Activated naive CD8-positive, alpha-beta T cell treated with anti-CD3 and anti-CD28 coated beads, Interleukin-2, amount 50 U/mL, for 16 hours (primary cell): ENCODE measurements at places on chromosomes 11 and 22.

- DNase-seq: no peak
Measured at GRCh38 chr11:9660886-9661285, 3.0 kb upstream of the SWAP70 start.

- peak; percentile 19 for DNase-seq
Measured at GRCh38 chr22:23289851-23290724, 109.8 kb downstream of the BCR start.

DNA sequence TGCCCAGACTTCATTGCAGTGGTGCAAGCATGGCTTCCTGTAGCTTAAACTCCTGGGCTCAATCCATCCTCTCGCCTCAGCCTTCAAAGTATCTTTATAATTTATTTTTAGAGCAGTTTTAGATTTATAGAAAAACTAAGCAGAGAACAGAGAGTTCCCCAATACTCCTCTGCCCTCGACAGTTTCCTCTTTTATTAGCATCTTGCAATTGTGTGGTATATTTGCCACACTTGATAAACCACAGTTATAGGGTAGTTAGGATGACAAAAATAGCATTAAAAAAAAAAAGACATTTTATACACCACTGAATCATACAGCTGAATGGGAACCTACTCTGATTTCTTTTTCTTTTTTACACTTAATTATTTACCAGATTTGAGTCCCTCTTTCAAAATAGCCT is 31.2 kb downstream of the MS4A2 start:
- no peak for DNase-seq

GRCh38 chr11:79333355-79333754 is 107.5 kb downstream of the TENM4 start:
- no peak for DNase-seq

- DNase-seq: no peak
Measured at GRCh38 chr11:1480191-1480554, 6.4 kb downstream of the MOB2 start.

GRCh38 chr11:103294516-103294915 is 185.3 kb downstream of the DYNC2H1 start:
- no peak for DNase-seq

DNA sequence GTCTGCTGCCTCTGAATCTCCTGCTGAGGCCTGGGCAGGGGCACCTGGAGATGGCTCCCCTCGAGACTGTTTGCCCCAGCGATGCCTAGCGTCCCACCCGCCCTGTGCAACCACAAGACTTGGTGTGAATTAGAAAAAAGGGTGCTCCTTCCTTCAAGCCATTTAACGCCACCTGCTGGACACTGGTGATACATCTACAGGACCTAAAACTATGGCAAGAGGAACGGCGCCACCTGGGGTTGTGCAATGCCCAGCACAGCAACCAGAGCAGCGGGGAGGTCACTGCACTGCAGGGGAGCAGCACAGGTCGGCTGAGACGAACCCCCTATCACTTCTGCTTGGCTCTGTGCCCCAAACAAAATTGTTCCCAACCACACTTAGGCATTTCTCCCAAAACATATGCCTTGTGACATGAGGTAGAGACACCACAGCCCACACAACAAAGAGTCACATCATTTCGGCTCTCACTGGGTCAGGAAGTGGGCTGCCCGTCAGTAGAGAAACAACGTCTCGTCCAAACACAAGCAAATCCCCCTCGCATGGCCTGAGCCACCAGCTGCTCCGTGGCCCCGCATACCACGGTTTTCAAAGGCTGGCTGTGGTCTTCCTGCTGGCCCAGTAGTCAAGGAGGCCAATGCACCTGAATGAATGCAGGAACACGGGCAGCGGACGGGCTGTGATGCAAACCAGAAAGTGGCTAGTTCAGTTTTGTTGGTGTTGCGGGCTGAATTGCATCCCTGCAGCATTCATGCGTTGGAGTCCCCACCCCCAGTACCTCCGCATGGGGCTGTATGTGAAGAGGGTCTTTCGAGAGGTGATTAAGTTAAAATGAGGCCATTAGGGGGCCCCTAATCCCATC is 171.9 kb downstream of the SHANK2 start:
- DNase-seq: no peak

DNA sequence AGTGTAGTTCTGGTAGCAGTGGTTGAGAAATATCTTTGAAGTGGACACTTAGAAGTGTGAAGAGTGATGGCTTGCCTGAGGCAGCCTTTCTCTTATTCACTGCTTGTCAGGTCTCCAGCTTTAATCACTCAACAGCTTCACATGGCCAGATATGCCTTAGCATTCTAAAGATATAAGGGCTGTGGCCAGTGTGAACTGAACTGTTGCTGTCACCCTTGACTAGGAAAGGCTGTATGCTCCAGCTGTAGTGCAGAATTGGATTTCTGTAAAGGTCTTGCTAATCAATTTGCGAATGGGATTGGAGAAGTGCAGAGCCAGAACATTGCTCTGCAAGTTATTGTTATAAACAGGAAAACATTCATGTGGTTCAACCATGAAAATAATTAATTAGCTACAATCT is 266.7 kb downstream of the TMEM135 start:
- no peak for DNase-seq

GRCh38 chr22:41401781-41402648 is 20.3 kb downstream of the TEF start:
- no peak for DNase-seq

- DNase-seq: no peak
Measured at GRCh38 chr11:65432686-65433582, 10.3 kb downstream of the NEAT1 start.

DNA sequence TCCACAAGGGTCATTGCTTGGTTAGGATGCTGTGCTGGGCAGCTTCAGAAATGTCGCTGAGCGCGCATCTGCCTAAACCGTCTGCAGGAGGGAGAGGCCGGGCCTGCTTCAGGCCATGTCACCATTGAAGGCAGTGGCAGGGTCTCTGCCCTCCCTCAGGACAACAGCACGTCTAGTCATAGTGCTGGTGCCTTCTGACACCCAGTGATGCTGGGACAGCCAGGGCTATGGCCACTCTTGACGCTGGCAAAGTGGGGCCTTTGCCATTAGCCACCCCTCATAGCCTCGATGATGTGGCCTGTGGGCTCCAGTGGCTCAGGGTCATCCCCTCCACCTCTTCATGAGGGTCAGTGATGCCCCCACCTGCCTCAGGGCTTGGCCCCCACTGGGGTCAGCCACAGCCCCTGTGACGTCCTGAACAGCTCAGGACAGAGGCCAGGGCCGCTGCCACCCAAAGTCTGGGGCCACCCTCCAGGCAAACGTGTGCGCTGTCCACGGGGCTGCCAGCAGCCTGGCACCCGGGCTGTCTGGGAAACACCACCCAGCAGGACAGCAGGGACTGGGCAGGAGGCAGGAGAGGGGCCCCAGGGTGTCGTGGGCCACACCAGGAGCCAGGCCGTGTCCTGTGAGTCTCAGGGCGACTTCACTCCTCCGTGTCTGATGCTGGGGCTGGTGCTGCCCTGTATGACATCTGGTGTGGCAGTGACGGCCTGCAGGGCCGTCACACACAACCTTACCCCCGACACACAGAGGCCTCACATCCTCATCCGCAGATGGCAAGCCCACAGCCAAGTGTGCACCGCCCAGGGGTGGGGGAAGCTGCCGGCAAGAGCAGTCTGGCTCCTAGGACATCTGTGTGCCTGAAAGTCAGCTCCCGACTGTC is 42.5 kb downstream of the CERK start:
- no peak for DNase-seq

DNA sequence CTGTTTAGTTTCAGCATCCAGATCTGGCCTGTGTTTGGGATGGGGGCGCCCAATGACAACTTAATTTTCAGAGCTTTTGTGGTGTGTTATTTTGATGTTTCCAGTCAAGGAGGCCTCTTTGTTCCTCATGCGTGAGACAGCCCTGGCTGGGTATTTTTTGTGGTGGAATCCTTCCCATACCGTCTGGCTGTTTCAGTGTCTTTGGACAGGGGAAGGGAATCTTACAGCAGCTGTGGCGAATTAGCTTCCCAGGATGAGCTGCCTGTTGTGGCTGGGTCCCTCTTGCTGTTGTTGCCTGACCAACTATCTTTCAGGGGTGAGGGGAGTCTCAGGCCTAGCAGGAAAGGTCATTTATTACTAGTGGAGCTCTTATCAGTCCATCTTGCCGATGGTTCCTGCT is 138.8 kb downstream of the ARHGAP20 start:
- no peak for DNase-seq

DNA sequence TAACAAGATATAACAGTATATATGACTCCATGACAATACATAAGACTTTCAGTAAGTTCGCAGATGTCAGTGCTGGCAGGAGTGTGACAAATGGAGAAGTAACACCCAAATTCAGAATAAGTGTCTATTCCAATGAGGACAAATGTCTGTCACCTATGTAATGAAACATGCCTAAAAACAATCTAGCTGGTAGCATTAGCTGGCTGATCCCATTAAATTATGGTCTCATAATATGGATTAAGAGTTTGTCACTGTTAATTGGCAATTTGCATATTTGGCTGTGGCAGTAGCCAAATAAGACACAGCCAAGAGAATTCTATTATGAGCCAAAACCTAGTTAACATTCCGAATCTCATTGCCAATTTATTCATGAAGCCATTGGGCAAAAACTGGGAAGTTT is 30.2 kb upstream of the CAVIN3 start:
- no peak for DNase-seq

GRCh38 chr11:43758927-43759326 is 78.4 kb downstream of the HSD17B12 start:
- DNase-seq: no peak

GRCh38 chr11:112810951-112811350 is 150.3 kb upstream of the NCAM1 start:
- no peak for DNase-seq

GRCh38 chr11:9858218-9858617 is 194.3 kb downstream of the SWAP70 start:
- no peak for DNase-seq

DNA sequence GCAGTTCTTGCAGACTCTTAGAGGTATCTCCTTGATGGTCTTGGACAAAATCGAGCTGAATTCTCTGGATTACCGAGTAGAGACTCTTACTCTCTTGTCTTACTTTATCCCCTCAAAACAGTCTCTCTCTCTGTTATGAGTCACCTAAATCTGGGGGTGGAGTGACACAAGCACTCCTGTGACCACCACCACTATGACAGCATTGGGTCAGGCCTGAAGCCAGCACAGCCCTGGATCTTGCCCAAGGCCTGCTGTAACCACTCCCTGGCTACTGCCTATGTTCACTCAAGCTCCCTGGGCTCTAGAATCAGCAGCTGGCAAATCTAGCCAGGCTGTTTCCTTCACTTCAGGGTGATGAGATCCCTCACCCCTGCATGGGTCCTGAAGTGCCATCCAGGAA is 662.5 kb downstream of the LUZP2 start:
- DNase-seq: no peak

GRCh38 chr11:2687223-2687530 is 12.6 kb downstream of the KCNQ1OT1 start:
- no peak for DNase-seq

- DNase-seq: no peak
Measured at GRCh38 chr11:129075757-129076156, 116.4 kb downstream of the ARHGAP32 start.

GRCh38 chr11:117094776-117095175 is 3.5 kb downstream of the SIK3 start:
- no peak for DNase-seq

DNA sequence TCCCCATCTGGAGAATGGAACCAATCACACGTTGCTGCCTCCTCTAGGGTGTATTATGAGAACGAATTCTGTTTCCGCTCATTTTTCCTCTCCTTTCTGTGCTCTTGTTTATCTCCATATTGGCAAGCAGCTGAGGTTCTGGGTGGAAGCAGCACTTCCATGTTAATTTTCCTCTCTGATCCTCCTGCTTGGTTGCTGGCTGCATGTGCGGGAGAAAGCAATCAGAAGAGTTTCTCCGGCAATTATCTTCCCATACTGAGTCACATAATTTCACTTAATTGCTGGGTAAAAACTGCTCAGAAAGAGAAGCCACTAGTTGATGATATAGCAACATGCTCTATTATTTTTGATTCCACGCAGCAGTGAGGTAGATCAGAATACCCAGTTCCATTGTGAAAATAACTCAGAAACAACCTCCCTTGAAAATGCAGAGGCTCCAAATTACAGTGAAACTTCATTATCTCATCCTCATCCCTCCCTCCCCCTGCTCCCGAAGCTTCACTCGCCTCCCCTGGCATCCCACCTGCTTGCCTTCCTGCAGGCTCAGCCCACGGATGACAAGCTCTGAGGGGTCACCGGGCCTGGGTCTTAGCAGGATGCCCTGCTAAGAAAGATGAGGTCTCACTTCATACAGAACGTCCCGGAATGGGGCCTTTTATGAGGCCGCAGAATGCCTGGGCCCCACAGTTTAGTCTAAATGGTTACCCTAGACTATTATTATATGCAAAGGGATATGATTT is 20.4 kb downstream of the FXYD6 start:
- DNase-seq: no peak

DNA sequence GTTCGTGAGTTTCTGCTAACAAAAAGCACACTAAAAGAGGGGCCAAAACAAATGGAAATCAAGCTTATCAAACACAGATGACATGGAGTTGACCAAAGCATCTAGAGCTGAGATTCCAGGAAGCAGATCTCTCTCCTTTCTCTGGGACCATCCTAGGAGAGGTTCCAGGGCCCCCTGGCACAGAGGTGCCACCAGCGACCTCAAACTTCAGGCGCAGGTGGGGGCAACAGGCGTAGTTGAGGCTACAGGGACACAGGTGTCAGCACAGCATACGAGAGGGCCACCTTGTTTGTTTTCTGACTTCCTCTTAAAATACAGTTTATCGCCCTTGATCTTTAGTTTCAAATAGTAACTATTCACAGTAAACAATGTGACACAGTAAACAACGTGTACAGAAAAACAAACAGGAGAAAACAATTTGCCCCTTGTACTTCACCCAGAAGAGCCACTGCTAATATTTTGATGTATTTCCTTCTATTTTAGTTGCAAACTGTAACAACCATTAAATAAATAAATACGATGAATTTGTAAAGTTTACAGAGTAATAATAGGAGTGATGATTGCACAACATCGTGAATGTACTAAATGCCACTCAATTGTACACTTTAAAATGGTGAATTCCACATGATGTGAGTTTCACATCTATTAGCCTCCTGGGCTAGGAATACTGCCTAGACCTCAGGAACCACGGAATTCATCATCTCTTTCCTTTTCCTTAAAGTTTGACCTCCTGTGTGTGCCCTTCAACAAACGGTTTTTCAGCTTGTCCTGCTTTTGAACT is 52.2 kb downstream of the IGLL5 start:
- no peak for DNase-seq

DNA sequence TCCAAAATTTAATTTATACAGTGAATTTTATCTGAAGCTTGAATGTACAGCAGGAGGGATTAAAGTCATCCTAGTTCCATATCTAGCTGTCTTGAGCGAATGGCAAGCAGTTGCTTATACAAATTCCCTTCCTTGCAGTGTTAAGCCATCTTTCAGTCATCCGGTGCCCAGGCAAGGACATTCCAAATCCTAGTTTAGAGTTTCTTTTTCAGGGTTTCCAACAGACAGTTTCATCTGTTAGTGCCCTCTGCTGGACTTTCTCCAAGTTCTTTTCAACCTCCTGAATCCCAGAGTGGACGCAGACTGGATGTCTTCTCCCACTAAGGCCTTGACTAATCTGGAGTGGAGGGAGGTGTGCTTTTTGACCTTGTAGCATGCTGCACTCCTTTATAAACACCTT is 45.4 kb downstream of the GRAMD1B start:
- DNase-seq: no peak

- DNase-seq: no peak
Measured at GRCh38 chr11:46682773-46683752, 17.4 kb downstream of the ARHGAP1 start.

GRCh38 chr11:44014968-44015623 is 32.7 kb upstream of the ACCSL start:
- no peak for DNase-seq

GRCh38 chr22:35425546-35425945 is 25.6 kb downstream of the MCM5 start:
- DNase-seq: no peak
